LHCN-M2 (cell line): ENCODE measurements at places on chromosomes 2 and 18.
A peak's percentile ranks its signal among the peaks of the same experiment; 100 is the strongest.

DNA sequence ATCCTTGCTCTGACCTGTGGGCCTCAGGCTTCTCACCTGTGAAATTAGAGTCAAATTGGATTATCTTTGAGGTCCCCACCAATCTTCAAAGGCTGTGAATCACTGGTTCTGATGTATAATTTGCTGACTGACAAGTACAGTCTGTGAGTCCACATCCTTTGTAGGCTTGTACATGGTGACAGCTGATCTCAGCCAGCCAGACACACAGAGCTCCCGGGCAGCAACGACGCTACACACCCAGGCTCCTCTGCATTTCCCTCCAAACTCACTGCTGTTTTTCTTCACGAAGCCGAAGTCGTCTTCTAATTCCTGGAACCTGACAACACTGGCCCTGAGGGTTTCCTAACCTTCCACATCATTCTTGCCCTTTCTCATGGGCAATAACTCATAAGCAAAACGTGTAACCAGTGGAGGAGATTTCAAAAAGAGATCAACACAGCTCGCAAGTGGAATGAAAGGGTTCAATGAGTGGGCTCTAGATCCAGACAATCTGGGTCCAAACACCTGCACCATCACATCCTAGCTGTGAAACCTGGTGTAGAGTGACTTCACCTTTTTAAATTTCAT lies 37.9 kb upstream of the EVA1A start:
- no peak for DNase-seq

DNA sequence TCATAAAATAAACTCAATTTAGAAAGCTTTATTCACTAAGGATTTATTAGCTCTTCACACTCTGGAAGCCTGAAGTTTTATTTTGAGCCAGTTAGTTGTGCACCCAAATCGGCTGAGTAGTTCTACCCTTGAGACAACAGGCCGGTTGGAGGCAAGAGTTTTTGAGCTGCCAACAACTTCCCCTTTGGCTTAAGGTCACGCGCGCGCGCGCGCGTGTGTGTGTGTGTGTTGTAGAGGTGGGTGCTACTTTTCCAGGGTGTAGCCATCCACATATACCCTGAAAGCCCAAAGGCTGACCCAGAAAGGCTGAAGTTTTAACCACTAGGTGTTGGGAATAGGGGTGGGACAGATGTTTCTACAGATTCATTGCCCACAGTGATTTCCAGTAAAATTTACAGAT lies 150.2 kb upstream of the LHCGR start:
- no peak for DNase-seq

DNA sequence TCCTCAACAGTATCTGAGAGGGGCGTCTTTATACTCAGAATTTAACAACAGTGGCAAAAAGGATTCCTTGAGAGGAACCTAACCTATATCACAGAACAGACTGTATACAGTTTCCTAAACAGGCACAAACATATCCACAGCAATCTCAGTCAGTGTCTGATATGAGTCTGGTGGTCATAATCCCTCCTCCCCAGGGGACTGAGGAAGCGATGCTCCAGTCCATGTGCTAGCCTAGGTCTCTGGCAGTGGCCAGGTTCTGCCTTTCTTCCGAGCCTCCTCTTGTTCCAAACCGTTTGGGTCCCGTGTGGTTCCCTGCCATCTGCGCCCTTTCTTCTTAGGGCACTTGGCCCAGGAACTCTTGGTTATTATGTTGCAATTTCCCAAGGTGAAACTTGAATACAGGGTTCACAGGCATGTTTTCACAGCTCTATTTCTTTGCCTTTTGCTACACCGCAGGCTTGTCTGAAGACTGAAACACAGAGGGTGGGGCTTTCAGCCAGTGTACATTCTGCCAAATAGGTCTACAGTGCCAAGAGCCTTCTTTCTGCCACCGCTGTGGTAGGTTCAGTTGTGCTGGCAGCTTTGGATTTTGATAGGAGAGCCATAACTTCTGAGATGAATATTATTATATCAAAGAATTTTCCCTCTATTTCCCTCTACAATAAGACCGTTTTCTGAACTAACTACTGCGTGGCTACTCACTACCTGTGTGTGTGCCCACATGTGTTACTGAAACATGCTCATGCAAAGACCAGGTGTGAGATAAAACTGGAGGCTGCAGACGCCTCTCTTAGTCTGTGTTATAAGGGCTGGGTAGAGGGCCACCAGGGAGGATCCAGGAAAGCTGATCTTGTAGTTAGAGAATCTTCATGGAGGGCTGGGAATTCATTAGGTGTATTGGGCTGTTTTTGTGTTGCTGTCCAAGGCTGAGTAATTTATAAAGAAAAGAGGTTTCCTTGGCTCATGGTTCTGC lies 75.0 kb upstream of the HAAO start:
- DNase-seq = no peak

DNA sequence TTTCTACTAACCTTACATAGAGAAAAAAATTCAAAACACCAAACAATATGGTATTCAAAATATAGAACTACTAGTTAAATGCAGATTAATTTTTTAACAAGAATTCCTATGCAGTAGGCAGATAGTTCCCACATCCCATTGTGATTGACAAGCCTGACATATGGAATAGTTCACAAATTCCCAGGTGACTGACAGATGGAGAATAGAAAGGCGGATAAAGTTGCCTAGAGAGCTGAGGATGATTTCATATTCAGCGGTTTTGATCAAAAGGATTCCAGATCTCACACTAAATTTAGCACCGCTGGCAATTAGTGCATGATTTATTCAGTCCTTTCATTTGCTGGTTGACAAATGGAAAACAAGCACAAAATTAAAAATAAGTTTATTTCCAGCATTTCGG lies 733.7 kb upstream of the POU3F3 start:
- no peak for DNase-seq

DNA sequence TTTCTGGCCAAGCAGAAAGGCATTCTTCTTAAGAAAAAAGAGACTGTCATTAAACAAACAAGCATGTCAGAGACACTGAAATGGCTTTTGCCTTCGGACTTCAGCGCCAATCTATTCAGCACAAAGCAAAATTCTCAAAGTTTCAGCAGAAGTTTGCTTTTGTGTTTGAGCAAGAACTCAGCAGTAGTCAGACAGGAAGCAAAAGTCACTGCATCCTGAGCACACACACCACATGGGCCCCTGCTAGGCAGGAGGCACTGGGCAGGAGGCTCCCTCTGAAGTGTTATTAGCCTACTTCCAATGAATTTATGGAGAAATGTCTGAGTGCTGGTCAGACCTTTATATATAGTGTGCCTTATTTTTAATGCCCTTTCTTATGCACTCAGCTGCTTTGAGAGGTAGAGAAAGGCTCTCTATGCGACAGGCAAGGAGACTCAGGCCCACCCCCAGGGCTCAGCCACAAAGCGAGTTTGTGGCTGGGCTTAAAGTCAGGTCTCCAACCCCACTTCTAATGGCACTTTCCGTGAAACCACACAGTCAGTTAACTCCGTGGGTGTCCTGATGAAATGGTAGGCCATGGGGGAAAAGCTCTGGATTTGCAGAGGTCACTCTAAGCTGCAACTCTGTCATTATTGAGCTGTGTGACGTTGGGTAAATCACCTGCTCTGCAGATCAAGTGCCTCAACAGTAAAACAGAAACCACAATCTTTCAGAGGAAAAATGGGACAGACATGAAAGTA lies 161.0 kb upstream of the TMEM200C start:
- DNase-seq = no peak

GRCh38 chr2:109467701-109468100 lies 146.1 kb downstream of the SEPTIN10 start:
- DNase-seq = peak; percentile 87

DNA sequence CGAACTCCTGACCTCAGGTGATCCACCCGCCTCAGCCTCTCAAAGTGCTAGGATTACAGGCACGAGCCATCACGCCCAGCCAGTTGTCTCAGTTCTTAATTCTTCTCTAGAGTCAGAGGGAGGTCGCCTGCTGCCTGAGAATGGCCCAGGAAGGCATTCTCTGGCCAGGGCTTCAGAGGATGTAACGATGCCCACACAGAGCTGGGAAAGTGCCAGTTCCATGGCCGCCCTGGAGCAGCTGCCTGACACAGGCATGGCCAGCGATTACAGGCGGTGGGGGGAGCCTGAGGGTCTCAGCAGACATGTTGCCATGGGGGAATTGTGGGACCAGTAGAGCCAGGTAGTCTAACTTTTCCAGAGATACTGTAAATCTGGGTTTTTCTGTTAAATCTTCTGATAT lies 25.6 kb upstream of the DNMT3A start:
- peak; percentile 23 for DNase-seq

DNA sequence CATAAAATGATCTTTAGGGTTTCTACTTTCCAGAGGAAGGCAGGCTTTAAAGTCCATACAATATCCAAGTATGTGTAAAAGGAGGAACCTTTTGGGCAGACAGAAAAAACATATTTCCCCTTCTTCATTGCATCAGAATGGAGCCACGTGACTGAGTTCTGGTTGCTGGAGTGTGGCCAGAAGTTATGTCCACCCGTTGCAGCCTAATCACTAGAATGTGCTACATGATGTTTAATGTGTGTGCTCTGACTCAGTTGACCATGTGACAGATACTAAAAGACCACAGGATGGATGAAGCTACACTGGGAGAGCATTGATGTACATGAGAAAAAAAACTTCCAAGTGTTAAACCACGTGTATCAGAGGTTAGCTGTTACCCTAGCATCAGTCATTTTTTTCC lies 460.9 kb downstream of the RIT2 start:
- no peak for DNase-seq

DNA sequence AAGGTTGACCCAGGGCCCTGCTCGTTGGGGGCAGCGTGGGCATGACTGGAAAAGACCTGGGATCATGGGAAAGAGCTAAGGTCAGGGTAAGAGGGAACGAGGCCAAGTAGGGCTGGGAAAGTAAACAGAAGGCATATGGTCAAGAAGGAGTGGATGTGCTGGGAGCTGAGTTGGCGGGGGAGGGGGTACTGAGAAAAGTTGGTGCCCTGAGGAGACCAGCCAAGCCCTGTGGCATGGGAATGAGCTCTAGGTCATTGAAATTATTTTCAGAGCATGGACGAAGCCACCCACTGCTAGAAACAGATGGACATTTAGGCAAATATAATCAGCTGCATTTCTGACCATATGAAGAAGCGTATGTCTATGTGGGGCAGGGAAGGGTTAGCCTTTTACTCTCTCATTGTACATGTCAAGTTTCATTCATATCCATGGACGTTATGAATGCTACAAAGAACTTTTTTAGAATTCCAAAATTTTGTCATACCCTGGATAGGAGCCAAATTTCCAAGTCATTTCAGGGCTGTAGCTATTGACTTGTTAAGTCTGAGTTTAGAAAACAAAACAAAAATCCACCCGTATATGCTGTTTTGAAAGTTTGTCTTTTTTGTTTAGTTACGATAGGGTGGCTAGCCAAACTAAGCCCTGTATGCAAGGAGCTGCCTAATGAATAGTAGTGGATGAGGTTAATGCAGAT lies 19.1 kb downstream of the MAPRE2 start:
- no peak for DNase-seq

DNA sequence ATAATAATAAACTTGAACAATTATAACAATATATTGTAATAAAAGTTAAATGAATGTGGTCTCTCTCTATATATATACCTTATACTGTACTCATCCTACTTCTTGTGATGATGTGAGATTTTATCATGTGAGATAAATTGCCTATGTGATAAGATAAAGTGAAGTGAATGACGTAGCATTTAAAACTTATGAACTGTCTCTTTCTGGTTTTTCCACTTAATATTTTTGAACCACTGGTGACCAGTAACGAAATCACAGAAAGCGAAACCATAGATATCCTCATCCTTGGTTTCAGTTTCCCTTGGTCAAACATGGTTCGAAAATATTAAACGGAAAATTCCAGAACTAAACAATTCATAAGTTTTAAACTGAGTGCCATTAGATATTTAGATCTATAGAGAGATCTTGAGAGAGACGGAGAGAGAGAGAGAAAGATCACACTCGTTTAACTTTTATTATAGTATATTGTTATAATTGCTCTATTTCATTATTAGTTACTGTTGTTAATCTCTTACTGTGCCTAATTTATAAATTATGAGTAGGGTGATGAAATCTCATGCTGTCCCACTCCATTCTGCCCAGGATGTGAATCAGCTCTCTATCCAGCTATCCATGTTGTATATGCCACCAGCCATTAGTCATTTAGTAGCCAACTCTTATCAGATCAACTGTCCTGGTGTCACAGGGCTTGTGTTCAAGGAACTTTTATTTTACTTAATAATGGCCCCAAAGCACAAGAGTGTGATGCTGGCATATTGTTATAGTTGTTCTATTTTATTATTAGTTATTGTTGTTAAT lies 156.8 kb downstream of the THADA start:
- DNase-seq = no peak

DNA sequence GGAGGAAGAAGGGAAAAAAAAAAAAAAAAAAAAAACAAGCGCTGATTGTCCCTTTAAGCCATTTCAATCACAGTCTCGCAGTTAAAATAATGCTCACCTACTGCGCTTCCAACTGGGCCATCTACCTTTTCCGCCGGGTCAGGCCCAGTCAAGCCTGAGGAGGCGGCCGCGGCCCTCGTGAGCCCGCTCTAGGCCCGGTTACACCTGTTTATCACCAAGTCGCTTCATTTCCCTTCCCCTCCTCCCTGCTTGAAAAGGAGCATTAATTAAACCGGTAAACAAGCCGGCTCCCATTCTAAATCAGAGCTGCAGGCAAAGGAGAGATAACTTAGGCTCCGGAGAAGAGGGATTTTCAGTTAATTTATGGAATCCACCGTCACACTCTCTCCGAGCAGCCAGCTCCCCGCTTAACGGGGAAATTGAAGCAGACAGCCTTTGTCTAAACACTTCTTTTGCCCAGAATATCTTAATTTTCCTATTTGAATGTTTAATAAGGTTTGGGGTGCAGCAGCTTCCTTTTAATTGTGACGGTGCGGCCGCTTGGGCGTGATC lies 140.1 kb upstream of the SIX3 start:
- DNase-seq = no peak

- DNase-seq = no peak
Measured at GRCh38 chr2:14702258-14702657, 69.7 kb downstream of the LRATD1 start.

GRCh38 chr2:170711774-170712652 lies 3.1 kb upstream of the SP5 start:
- no peak for DNase-seq

- DNase-seq = no peak
Measured at GRCh38 chr2:223578846-223579245, 23.3 kb downstream of the SCG2 start.

DNA sequence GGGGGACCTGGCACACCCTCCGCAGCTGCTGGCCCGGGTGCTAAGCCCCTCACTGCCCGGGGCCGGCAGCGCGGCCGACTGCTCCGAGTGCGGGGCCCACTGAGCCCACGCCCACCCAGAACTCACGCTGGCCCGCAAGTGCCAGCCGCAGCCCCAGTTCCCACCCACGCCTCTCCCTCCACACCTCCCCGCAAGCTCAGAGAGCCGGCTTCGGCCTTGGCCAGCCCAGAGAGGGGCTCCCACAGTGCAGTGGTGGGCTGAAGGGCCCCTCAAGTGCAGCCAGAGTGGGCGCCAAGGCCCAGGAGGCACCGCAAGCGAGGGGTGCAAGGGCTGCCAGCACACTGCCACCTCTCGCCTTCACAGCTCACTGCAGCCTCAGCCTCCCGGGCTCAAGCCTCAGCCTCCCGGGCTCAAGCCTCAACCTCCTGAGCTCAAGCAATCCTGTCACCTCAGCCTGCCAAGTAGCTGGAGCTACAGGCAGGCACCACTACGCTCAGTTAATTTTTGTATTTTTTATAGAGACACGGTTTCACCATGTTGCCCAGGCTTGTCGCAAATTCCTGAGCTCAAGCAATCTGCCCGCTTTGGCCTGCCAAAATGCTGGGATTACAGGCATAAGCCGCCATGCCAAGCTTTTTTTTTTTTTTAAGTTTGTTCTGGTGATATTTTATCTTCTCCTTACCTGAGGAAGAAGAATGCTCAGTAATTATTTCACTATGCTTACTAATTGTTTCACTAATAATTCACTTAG lies 71.7 kb upstream of the CDCA7 start:
- no peak for DNase-seq
